Hematopoietic multipotent progenitor cell treated with erythropoietin and hydrocortisone succinate and interleukin-3 and kit ligand, for 4 days (in vitro differentiated cells): ENCODE measurements at places on chromosomes 2 and 18.

- no peak for DNase-seq
Observed at GRCh38 chr2:68431316-68431972, 35.6 kb downstream of the FBXO48 start.

DNA sequence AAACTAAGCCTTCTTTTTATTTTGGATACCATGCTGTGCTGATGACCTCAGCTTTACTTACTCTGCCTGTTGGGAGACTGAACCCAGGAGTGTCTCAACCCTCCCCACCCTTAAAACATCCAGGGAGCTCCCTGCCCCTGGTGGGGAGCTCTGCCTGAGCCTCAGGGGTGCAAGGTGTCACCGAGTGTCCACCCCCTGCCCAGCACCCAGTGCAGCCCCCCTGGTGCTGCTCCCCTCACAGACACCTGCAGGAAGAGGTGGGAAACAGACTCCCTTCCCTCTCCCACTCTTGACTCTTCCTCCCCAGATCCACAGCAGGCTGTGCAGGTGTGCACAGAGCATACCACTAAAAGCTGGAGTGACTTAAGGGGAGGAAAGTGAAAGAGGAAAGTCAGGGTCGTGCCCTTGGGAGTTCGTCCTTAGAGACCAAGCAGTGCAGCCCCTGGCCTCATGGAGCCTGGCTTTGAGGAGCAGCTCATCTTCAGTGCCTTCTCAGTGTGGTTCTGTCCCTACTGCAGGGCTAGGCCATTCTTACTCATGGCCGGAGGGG lies 51.3 kb downstream of the MYO7B start:
- no peak for DNase-seq

GRCh38 chr18:67386032-67386431 lies 130.5 kb downstream of the DSEL start:
- DNase-seq = no peak

GRCh38 chr2:127270663-127271062 lies 23.3 kb downstream of the ERCC3 start:
- peak; percentile 34 for DNase-seq

DNA sequence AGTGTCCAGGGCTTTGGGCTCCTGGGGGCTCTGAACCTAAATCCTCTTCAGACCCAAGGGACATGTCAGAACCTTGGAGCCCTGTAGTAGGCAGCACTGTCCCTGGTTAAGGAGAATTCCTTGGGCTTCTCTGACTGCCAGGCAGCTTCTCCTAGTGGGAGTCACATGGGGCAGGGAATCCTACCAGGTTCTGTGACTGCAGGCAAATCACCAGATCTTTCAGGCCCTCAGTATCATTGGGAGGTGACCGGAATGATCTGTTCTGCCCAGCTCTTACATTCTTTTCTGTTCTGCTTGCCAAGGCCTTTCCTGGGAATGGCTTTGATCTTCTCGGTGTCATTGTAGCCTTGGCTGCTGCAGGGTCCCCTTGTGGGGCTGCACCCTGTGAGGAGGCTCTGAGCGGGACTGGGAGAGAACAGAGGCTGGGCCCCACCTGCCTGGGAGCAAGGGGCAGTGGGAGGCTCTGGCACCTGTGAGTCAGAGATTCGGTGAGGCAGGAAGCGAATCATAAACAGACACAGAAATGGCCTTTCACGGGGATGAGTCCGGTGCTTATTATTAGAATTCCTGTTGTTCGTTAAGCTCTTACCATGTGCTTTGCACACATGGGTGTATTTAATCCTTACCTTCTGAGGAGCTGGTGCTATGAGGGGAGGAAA lies 14.1 kb downstream of the CEP68 start:
- no peak for DNase-seq

DNA sequence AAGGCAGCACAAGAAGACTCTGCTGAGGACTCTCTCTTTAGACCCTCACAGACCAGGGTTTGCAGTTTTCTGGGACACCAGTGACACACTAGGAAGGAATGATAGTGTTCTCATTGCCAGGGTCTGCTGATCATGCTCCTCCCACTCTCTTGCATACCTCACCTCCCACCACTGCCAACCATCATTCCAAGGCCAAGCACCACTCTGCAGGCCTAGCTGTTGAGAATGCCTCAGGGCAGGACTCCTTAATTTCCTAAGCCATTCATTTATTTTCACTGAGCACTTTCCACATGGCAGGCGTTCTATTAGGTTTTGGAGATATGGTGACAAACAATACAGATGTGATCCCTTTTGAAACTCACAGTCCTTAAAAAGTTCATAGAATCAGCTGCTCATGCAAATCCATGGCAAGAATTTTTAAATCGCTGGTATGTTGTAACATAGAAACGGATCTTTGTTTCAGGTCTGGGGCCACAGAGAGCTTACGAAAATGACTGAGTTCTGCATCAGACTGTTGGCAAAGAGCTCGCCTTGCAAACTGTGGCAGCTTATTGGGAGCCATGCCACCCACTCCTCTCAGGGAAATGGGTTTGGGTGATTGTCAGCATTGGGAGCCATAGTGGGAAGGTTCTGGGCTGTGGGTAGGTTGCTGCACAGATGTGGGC lies 78.5 kb downstream of the XDH start:
- DNase-seq = no peak

DNA sequence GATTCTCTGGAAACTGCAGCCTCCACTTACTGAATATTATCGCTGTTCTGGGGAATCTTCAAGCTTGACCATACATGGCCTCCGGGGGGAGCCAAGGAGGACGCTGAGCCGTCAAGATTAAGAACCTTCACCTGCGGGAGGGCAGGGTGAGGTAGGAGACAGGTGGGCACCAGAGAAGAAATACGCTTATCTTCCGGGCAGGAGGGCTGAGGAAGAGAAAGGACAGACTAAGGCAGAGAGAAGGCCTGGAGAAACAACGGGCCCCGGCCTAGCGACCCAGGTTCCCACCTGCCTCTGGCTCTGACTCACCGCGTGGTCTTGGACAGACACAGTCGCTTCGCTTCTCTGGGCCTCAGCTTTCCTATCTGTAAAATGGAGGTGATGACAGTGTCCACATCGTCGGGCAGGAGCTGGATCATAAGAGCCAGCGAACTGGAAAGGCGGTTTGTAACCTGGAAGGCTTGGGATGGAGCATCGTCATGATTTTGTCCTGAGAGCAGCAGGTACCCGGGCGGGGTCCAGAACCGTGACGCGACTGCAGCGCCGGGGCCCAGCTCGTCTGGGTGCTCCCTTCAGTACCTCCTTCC lies 659 bp downstream of the ZNF142 start:
- DNase-seq = peak; percentile 84

- DNase-seq = no peak
Observed at GRCh38 chr2:235506291-235506996, 12.6 kb downstream of the AGAP1 start.

DNA sequence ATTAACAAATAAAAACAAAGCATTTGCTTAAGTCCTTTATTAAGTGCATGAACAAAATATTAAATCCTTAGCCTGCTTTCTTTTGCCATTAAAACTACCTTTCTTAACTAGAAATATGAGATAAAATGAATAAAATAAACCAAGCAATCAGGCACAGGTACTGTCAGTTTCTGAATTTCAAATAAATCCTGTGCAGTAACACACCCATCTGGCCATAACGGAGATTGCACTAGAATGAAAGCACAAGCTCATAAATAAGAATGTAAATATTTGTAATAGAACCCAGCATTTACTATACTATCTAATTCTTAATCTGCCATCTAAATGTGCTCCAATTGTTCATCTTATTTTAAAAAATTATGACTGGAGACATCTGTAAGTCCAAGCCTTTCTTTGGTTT lies 31.9 kb downstream of the PRKRA start:
- DNase-seq = peak; percentile 61

DNA sequence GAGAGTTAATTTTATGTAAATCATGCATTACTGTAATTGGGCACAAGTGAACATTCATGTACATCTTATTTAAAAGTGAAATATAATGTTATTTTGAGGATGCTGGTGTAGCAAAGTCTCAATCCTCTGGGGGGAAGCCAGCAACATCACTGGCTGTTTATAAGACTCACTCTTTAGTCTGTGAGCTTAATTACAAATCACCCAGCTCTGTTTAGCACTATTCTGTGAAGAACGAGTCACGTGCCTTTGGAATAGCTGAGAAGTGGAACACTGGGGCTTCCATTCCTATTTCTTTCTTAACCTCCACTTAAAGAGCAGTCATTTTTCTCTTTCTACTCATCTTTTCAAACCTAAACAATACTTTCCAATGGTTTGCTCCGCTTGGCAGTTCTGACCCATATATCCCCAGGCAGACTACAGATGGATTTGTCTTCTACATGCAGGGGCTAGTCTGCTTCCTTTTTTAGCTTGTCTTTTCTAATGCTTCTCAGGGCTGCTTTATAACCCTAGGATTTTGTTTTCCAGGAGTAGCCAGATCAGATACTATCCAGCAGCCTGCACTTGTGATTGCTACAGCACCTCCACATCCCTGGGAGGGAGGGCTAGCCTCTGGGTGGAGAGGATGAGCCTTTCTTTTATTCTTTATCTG lies 95.3 kb upstream of the CAVIN2 start:
- DNase-seq = no peak

GRCh38 chr18:35142275-35142615 lies 98.6 kb upstream of the ZNF397 start:
- DNase-seq = no peak

GRCh38 chr2:27871802-27872201 lies 18.4 kb downstream of the RBKS start:
- DNase-seq = peak; percentile 94

DNA sequence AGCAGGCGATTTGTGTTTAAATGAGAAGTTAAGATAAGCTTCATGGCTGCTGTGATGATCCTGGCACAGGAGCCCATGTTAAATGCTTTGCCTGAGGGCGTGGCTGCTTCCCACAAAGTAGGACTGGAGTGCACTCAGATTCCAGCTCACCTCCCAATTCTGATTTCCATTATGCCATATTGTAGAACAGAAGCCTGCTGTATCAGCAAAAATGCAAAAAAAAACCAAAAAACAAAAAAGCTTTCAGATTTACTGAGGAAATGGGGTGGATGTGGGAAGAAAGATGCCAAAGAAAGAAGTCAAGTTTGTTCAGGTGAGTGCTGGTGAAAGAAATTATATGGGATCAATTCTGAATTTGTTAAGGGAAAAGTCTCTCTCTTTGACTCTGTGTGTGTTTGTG lies 610.4 kb upstream of the NETO1 start:
- no peak for DNase-seq

GRCh38 chr2:175005733-175006264 lies 618 bp upstream of the CHN1 start:
- no peak for DNase-seq

GRCh38 chr2:98713332-98714015 lies 17.5 kb downstream of the MGAT4A start:
- no peak for DNase-seq

DNA sequence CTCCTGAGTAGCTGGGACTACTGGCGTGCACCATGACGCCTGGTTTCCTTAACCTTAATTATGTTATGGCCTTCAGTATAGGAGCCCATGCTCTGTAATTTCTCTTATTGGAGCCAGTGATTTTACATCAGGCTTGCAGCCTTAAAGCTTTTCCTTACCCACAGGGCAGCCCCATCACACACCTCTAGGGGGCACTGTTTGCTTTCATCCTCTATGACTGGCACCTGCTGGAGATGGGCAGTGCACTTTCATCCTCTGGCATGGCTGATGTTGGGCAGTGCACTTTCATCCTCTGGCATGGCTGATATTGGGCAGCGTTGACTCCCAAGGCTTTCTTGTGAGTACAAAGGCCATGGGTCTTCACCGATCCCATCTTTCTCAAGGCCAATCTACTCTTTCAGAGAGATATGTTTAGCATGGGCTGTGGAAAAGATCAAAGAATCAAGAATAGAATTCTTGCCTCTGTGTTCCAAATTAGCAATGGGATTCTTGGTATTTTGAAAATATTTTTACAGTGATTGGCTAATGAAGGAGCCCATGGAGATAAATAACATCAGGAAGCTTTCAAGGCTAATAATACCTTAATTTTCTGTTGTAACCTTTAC lies 80.7 kb upstream of the MEX3C start:
- peak; percentile 74 for DNase-seq

DNA sequence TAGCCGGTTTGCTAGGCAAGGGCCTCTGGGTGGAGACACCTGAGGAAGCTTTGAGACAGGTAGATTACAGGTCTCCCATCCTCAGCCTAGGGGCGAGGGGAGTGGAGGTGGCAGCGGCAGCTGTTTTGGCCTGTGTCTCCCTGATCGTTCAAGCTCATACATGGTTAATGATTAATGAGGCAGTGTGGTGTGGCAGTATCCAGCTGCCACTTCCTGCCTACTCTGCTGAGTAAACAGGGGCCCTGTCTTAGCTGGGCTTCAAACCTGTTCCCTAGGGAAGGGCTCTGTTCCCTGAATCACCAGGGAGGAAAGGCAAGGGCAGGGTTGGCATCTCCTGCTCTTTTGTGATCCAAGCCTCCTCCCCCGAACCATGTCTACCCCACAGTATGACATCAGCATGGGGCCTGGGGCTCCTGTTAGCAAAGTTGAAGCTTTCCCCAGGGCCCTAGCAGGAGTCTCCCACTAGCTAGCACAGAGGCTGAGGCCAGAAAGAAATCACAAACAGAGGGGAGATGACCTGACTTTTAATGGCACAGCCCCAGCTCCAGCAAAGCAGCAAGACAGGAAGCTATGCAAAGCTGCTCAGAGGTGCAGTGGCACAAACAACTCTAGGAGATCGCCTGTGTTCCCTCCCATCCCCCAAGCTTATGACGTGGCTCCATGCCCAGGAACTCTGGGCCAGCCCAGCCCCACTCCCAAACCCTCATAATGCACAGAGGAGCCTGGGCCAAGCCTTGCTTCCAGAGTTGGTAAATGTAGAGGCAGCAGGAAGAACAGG lies 3.7 kb upstream of the TUBA4B start:
- DNase-seq = peak; percentile 74

DNA sequence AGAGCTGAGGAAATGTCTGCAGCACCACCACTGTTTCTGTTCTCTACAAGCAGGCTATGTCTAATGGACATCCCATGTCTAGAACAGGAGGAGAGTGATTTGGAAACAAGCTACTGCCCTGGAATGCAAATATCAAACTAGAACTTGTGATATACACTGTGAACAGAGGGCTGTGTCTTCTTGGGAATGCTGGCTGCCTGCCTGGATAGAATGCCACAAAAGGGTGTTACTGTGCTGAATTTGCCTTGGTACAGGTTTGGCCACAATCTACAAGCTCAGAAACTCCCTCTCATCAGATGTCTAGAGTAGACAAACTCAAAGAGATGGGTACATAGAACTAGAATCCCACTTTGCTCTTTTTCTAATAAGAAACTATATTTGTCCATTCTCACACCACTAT lies 170.5 kb downstream of the NYAP2 start:
- no peak for DNase-seq

DNA sequence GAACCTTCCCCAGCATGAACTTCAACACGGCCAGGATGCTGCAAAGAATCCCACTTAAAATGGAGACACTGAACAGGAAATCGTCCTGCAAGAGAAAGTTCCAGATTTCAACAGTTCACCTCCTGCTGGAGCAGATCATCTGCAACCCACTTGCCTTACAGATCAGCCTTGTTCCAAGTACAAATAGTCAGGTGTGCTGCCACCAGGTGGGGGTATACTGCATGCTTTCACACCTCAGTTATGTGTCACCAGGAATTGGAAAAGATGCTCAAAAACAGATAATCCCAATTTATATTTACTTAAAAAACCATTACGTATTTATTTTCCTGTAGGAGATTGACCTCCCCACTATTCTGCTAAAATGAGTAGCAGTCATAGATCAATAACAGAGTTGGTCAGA lies 212.3 kb downstream of the MGAT5 start:
- peak; percentile 40 for DNase-seq

- DNase-seq = no peak
Observed at GRCh38 chr2:53958443-53958842, 12.3 kb downstream of the PSME4 start.
